Common myeloid progenitor, CD34-positive (primary cell): ENCODE measurements at places on chromosomes 12 and 14.

- H3K27ac ChIP-seq, result no peak overlapping the region
- H3K4me3 ChIP-seq, result no peak overlapping the region
- H3K36me3 ChIP-seq, result no peaks in the 10 kb centered on the region
- peaks cover 15% of the 10 kb centered on the region for H3K27me3 ChIP-seq
- DNase-seq, result no peak
These were observed 32.6 kb downstream of the NUAK1 start for GRCh38 chr12:106106061-106106566.

DNA sequence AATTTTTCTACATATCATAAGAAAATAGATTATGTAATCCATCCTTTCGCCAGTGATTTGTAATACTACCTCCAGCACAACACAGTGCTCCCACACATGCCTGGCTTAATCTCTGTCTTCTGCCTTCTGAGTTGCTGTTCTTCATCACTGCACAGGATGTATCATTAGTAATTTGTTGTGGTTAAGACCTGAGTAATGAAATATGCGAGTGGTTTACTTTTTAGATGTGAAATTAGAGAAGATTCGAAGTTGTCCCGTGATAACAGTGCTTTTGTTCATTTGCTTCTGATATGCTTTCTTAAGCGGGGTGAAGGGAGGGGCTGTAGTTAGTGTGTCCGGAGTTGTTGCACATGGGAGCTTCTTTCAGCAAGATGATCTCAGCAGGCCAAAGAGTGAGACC, 18.1 kb downstream of the KRT85 start:
- no peak overlapping the region for H3K4me3 ChIP-seq
- no peak overlapping the region for H3K27ac ChIP-seq
- no peak for DNase-seq
- H3K27me3 ChIP-seq, result peaks cover 6% of the 10 kb centered on the region

- H3K4me3 ChIP-seq, result peak overlapping the region; percentile 22
- H3K4me1 ChIP-seq, result peaks cover 16% of the 10 kb centered on the region
- H3K27me3 ChIP-seq, result no peaks in the 10 kb centered on the region
- H3K27ac ChIP-seq, result no peak overlapping the region
These were observed 31.8 kb downstream of the SLC8B1 start for GRCh38 chr12:113302886-113303640.

DNA sequence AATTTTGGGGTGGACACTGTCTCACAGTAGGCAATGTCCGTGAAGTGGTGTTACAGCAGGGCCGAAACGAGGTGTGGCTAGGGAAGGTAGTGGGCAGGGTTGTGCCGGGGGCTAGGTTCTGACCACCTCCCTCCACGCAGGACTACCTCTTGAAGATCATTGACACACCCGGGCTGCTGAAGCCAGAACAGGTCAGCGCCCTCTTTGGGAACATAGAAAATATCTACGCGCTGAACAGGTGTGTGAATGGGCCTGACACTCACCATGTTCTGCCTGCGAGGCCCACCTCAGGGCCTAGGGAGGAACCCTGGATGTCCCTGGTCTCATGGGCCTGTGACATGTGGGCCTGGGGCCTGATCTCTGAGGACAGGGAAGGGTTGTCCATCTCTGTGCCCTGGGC, 24.6 kb downstream of the PLEKHG3 start:
- H3K4me1 ChIP-seq, result peaks cover 34% of the 10 kb centered on the region
- no peaks in the 10 kb centered on the region for H3K27me3 ChIP-seq
- no peak overlapping the region for H3K27ac ChIP-seq
- no peaks in the 10 kb centered on the region for H3K36me3 ChIP-seq
- no peak for DNase-seq
- H3K4me3 ChIP-seq, result no peak overlapping the region

DNA sequence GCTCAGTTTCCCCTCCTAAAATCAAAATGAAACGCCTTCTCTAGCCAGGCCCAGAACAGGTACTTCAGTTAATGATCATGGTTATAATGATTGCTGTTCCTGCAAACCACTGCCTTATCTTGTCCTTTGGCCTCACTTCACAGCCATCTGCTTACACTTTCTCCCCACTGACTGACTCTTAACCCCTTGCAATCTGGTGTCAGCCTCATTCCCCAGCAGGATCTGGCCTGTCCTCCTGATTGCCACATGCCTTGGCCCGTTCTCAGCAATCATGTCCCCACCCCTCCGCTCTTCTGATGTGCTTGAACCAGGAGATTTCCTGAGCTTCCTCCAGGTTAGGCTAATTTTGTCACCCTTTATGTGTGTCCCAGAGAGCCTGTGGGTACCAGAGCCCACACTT, 64.5 kb downstream of the KCNA1 start:
- H3K4me3 ChIP-seq, result no peak overlapping the region
- H3K4me1 ChIP-seq, result no peaks in the 10 kb centered on the region
- no peak for DNase-seq

DNA sequence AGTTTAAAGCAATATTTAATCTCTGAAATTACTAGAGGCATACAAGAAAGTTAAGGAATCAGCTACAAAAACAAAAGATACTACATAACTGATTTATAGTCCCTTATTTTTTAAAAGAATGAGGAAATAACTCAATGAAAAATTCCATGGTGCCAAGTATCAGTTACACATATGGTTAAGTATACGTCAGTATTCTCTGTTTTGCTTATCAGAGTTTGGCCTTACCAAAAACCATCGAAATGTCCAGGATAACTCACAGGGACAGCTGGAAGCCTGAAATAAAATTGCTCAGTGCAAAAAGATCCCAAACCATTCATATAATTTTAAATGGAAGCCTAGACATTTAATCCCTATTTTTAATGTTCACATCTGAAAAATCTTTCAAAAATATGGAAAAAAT, 3.6 kb downstream of the CFL2 start:
- H3K4me3 ChIP-seq, result no peak overlapping the region
- peaks cover 20% of the 10 kb centered on the region for H3K4me1 ChIP-seq
- DNase-seq, result no peak

DNA sequence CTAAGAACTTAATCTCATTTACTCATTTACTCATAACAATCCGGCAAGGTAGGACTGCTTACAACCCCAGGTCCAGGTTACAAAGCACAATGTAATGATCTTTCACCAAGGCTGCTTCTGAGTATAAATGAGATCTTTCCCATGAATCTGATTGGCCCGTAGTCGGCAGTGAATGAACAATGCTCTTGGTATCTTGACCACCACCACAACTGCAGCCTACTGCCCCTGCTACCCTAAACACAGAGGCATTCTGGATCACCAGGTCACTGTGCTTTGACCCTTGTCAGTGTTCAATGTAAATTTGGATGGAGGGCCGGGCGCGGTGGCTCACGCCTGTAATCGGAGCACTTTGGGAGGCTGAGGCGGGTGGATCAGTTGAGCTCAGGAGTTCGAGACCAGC, 15.9 kb downstream of the FAM181A start:
- peaks cover 8% of the 10 kb centered on the region for H3K4me1 ChIP-seq
- peaks cover 9% of the 10 kb centered on the region for H3K27me3 ChIP-seq
- no peak for DNase-seq
- no peak overlapping the region for H3K27ac ChIP-seq
- no peak overlapping the region for H3K4me3 ChIP-seq

DNA sequence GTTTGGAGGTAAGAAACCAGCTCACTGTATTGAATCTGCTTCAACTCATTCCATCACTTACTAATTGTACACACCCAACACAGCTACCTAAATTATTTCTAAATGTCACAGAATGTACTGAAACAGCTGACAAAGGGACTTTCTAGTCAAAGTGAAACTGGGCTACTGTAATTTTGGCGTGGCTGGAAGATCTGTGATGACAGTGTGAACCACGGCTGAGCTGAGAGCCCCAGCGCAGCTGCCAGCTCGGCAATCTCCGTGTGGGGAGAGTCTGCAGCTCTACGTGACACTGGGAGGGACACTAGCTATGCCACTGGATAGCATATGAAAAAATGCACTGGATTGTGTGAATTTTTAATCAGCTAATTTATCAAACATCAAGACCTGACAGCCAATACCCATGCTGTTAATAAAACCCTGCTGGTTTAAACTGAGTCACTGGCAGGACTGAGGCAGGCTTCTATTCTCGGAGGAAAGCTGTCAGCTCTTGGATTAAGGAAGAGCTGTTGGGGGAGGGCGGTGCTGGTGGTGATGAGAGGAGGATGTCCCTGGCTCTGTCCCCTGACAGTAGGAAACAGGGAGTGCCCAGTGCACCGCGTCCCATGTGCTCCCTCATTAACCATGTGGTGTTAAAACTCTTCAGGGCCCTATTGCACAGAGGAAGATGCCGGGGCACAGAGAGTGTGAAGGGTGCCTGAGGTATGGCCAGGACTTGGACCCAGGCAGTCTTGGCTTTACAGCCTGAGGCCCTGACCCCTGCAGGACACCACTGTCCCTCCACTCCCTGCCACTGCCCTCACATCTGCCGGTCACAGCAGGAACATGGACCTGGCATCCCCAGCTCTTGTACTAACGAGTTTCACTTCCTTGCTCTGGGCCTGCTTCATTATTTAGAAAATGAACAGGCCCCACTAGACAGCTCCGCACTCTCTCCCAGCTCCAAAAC, 13.3 kb downstream of the SLC15A4 start:
- no peak for DNase-seq
- H3K4me1 ChIP-seq, result no peaks in the 10 kb centered on the region
- H3K4me3 ChIP-seq, result no peak overlapping the region
- H3K36me3 ChIP-seq, result peaks cover 14% of the 10 kb centered on the region
- no peaks in the 10 kb centered on the region for H3K27me3 ChIP-seq
- no peak overlapping the region for H3K27ac ChIP-seq

GRCh38 chr14:39219075-39219499, 14.6 kb upstream of the MIA2 start:
- no peaks in the 10 kb centered on the region for H3K36me3 ChIP-seq
- H3K4me1 ChIP-seq, result no peaks in the 10 kb centered on the region
- H3K27ac ChIP-seq, result no peak overlapping the region
- no peak overlapping the region for H3K4me3 ChIP-seq
- DNase-seq, result no peak
- H3K27me3 ChIP-seq, result no peaks in the 10 kb centered on the region
